ENCODE measurements at places on chromosomes 3 and 15.

GRCh38 chr3:150248888-150249681, 159.0 kb upstream of the TSC22D2 start:
- DNase-seq = no peak

DNA sequence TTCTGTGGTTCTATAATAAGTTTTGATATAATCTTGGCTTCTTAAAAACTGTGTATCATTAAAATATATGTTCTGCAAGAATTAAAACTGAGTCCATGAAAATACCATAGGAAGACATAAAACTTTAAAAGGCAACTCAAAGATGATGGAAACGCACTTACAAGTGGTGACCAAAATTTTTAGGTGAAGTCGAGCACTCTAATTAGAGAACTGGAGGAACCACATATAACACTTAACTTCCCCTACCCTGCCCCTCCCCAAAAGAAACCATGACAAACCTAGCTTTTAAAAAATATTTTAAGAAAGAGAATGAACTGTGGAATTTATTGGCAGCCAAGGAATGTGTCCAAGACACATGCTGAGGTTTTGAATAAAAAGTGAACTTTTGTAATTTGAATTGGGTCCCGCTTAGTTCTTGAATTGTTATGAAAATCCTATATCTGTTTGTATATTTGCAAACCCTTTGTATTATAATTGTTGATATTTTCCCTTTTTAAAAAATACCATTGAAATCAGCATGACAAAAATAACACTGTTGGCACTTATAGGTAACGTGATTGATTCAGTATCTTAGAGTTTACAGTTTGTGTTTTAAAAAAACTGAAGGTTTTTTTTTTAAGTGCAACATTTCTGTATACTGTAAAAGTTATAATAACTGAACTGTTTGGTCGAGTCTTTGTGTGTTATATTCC, 7.7 kb downstream of the NR2F2 start:
- DNase-seq = no peak

DNA sequence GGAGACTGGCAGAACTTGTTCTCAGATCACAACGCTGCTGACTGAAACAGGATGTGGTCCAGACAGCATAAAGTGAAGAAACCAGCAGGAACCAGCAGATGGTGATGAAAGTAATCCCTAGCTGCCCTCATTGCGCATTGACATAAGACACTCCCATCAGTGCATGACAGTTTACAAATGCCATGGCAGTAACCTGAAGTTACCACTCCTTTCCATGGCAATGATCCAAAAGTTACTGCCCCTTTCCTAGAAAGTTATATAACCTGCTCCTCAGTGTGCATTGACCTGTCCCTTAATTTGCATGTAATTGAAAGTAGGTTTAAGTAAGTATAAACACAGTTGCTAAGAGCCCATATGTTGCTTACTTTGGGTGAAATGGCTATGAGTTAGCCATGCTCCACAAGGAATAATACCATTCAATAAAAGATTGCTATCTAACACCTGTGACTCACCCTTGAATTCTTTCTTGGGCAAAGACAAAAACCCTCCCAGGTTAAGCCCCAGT, 149.1 kb upstream of the CD96 start:
- DNase-seq = no peak

GRCh38 chr3:37912052-37912733, 50.5 kb downstream of the CTDSPL start:
- DNase-seq = no peak

GRCh38 chr3:129777806-129778205, 115.7 kb downstream of the TMCC1 start:
- DNase-seq = no peak

- no peak for DNase-seq
Observed at GRCh38 chr3:150497956-150498355, 48.3 kb downstream of the SERP1 start.

DNA sequence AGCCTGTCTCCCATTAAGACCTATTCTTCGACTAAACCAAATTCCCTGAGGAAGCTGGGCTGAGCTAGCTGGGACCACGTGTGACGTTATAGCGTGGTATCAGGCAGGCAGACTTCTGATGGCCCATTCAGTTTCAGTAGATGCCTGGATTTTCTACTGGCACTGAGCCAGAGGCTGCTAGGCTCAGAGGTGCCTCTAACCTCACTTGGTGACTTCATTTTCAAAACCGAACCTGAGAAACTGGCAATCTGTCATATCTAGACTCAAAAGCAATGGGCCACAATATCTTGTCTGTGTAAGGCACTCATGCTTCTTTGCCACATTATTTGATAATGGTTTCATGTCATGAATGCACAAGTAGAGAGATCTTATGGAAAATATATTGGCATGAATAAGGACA, 352.1 kb upstream of the AZI2 start:
- no peak for DNase-seq

- no peak for DNase-seq
Observed at GRCh38 chr3:43923104-43923882, 232.6 kb downstream of the ABHD5 start.

GRCh38 chr15:65618560-65619109, 3.1 kb upstream of the SLC24A1 start:
- no peak for DNase-seq
